ENCODE measurements at places on chromosomes 4 and X.

GRCh38 chrX:54193085-54193821, 10.2 kb upstream of the FAM120C start:
- DNase-seq: no peak

- no peak for DNase-seq
These were observed 16.0 kb downstream of the RAB40A start for GRCh38 chrX:103503163-103503852.

DNA sequence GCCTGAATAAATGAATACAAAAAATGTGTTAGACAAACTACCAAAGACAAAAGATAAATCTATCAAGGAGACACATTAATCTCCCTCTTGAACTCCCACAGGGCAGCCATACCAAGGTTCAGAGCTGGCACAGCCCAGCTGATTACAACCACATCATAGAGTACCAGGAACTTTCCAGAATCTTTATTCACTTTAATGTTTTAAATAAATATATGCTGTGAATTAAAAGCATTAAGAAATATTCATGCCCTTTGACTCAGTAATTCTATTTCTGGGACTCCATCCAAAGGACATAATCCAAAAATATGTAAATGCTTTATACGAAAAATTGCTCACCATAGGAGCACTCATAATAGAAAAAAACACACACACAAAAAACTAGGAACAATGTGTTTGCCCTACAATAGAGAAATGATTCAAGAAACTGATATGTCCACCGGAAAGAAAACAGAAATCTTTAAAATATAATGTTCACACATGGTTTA, 126.0 kb downstream of the LDB2 start:
- DNase-seq: no peak

- DNase-seq: no peak
These were observed 108.2 kb upstream of the ADRA2C start for GRCh38 chr4:3657902-3658529.

DNA sequence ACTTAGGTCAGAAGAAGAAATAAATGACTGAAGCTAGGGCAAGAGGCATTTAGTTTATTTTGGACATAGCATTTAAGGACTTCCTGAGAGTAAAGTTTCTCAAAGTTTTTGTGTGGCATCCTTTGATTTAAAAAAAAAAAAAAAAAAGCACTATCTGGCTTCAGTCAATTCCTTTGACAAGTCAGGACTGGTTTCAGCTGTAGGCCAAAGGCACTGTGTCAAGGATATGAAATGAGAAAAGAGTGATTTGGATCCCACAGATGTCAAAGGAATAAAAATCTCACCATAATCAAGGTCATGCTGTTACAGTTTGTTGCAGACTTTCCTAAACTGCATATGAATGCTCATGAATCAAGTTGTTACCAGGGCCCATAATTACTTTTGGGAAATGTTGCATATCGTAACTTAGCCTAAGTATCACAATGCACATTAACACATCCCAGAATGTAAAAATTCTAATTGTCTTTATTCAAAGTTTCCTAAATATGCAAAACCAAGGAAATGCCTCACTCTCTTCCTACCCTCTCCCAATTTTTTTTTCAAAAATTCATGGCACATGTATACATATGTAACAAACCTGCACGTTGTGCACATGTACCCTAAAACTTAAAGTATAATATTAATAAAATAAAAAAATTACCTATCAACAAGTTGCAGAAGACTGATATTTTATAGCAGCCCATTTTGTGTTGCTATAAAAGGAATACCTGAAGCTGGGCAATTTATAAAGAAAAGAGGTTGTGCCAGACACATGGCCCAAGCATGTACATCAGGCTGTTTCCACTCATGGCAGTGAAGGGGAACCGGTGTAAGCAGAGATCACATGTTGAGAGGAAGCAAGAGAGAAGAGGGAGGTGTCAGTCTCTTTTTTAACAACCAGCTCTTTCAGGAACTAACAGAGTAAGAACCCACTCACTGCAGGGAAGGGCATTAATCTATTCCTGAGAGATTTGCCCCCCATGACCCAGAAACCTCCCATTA, 33.7 kb upstream of the ADAMTS3 start:
- no peak for DNase-seq

DNA sequence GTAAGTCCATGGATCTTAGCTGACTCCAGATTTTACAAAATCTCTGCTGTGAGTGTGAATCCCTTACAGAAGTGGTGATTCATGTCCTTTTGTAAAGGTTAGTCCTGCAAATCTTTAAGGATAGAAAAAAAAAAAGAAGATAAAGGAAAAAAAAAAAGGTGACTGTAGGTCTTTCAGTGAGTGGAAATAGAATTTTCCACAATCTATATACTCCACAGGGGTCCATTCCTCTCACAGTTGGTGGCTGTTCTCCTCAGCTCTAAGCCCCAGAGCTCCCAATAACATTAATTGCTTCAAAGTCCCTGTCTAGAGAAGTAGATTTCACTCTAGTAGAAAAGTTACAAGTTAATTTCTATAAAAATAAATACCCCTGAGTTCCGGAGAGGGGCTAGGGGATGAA, 189.1 kb downstream of the NDST4 start:
- DNase-seq: no peak

DNA sequence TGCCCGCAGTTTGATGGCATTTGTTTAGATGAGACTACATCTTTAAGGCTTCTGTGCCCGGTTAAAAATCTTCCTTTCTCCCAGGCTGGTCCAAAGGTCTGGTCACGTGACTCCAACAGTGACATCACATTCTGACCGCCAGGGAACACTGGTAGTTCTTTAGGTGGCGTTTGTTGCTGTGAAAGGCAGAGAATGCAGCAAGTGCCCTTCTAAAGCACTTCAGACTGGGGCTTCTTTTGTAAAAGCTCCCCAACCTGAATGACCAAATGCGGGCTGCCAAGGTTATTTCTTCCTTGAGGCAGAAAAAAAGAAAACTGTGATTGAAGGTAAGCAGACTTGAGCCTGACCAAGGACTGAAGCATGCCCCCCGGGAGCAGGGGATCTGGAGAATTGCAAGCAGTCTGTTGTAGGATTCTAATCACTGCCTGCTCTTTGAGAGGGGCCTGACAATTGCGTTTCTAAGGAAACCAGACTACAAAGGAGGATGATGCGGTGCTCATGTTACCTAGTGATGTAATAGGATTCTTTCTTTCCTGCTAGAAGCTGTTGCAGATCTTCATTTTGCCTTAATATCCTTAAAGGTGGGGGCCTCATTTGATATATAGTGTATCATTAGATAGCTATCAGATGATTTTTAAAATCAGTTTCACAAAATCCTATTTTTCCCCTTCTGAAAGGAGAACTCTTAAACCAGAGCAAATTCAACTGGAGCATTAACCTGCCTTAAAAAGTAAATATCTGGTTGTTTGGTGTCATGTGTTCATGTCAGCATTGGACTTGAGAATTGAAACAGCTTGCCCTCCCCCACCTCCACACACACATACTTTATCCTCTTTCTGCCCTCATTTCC, 133.1 kb downstream of the AKAP4 start:
- no peak for DNase-seq

- DNase-seq: no peak
These were observed 167.9 kb downstream of the CORIN start for GRCh38 chr4:47669946-47670345.

GRCh38 chr4:146520896-146521540, 722 bp downstream of the SLC10A7 start:
- DNase-seq: peak; percentile 46

GRCh38 chr4:122739174-122739573, 6.7 kb downstream of the BBS12 start:
- DNase-seq: no peak

DNA sequence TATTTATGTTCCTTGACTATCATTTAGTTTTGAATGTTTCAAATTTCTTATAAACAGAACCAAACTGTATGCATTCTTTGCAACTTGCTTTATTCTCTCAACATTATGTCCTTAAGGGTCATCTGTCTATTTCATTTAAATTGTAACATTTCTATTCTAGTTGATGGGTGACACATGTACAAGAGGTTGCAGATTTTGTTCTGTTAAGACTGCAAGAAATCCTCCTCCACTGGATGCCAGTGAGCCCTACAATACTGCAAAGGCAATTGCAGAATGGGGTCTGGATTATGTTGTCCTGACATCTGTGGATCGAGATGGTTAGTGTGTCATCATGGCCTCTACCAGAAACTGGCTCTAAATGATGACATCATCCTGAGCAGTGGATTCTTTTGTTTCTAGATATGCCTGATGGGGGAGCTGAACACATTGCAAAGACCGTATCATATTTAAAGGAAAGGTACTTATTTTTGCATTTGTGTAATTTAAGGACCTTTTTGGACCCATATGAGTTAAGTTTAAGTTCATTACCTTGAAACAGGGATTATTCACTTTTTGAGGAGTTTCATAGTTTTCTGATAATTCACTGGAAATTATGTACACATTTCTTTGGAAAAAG, 6.1 kb downstream of the LIAS start:
- no peak for DNase-seq
